Activated gamma-delta T cell treated with anti-CD3 and anti-CD28 coated beads, Interleukin-2, amount 50 U/mL, for 16 hours (primary cell): ENCODE measurements at places on chromosomes 4 and X.

DNA sequence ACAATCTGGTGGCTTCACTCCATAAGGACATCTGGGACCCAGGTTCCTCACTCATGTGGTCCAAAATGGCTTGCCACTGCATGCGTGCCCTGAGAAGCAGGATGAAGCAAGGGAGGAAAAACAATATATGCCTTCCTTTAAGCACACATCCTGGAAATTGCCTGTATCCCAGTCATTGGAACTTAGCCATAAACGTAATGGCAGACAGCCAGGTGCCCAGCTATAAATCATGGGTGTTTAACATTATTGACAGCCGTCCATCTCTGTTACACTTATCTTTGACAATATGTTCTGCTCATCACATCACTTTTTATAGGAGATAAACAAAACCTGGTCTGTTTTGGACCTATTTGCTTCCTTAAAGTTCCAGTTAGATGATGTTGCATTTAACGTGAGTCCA, 181.0 kb downstream of the AASDH start:
- no peak for DNase-seq

DNA sequence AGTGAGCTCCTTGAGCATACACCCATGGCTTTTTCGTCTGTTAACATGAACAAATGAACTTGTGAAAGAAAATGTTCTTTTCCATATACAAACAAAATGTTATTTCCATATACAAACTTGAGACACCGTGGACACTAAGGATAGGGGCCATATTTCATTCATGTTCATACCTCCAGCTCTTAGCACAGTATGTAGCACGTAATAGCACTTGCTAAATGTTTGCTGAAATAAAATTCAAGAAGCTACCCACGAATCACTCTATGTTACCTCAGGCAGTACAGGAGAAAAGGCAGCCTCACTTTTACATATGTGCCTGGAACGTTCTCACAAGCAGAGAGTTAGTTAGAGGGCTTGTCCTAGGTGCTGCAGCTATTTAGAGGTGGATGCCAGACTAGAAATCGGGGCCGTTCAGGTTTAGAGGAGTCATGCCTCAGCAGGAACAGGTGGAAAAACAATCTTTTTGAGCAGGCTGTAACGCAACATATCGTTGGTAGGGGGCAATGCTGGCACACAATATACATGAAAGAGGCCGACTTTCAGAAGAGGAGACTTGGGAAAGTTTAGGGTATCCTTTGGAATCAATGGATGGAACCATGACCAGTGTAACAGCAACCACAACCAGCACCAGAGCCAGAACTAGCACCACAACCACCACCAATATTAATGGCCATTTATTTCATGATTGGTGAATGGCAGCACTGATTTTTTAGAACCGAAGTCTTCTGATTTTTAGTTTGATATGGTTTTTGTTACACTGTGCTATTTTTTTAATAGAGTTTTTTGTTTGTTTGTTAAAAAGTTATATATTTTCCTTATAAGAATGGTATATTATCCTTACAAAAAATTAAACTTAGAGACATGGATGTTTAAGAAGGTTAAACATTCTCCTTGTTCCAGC, 14.8 kb upstream of the PAQR3 start:
- DNase-seq: no peak

DNA sequence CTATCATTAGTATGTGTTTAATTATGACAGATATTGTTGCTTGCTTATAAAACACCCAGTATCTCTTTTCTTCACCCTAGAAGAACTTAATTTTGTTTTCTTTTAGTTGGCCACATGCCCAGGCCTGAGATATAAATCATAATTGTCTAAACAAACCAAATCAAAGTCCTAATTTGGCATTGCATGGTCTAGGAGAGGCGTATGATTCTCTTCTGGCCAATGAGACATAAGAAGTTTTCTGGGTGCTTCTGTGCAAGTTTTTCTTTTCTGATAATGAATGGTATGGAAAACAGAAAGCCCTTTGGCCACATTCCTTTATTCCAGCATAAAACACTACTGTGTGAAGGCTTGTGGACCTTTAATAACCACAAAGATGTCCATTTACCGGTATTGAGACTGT, 192.9 kb upstream of the CTSO start:
- no peak for DNase-seq

- DNase-seq: no peak
Observed at GRCh38 chrX:45697591-45697990, 496.9 kb upstream of the DIPK2B start.

- no peak for DNase-seq
Observed at GRCh38 chrX:112678831-112679230, 907 bp downstream of the LHFPL1 start.

GRCh38 chr4:80462621-80463091, 127.1 kb downstream of the CFAP299 start:
- no peak for DNase-seq

DNA sequence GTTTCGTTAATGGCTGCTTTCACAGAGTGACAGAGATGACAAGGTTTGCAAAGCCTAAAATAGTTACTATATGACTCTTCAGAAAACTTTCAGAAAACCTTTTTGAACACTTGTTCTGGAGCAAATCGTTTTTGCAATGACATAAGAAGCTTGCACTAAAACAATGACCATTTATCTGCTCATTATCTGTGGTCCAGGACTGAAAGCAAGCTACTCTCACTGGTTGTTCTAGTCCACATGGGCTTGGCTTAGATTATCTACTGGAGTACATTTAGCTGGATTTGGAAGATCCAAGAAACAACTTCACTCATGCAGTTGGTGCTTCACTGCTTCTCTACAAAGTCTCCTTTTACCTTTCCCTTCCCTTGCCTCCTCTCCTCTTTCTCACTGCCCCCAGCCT, 1836.4 kb upstream of the AGA start:
- DNase-seq: no peak

- no peak for DNase-seq
Observed at GRCh38 chr4:73692254-73692653, 48.1 kb upstream of the CXCL8 start.

DNA sequence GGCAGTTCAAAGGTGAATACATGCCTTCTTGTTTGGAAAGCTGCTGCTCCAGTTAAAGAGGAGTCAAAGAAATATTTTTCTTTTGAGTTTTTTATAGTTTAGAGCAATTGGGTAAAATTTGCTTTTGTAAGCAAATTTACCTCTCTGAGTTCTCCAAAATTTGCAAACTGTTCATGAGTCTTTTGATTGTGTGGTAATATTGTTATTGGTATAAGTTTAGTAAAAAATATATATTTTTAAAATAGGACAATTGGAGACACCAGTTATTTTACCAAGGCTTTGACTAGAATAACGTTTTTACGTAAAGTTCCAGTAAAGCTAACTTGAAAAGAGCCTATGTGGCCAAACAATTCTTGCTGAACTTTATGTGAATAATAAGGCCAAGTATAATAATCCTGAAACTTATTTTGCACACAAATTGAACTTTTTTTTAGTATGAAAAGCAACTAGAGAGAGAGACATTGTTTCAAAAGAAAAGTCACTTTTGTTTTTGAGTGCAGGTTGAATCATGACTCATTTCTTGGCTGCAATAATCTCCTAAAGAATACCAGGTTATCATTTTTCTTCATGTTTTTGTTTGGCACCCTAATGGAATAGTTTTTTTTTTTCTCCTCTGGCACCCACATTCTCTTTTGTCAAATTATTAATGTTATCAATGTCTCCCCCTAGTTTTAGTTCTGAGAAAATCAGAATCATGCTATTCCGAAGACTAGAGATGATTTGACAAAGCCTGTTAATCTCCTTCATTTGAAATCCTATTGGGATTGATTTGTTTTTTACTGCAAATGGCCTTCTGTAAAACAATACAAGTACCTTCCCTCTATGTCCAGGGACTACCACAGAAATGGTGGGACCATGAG, 57.1 kb downstream of the UGT2B10 start:
- DNase-seq: no peak

DNA sequence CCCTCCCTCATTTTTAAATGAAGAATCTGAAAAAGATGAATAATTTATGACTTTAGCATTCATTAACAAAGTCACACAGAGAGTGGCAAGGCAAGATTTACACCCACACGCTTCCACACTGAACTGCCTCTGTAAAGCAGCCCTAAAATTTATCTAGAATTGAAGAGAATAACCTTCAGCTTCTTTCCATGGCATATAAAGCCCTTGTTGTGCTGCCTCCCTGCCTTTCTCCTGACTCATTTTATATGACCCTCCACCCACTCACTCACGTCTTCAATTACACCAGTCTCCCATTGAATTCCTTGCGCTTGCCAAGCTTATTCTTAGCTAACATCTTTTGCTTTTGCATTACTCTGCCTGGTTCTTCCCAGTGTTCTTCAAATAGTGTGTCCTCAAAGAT, 2649.3 kb downstream of the PCDH7 start:
- DNase-seq: no peak

DNA sequence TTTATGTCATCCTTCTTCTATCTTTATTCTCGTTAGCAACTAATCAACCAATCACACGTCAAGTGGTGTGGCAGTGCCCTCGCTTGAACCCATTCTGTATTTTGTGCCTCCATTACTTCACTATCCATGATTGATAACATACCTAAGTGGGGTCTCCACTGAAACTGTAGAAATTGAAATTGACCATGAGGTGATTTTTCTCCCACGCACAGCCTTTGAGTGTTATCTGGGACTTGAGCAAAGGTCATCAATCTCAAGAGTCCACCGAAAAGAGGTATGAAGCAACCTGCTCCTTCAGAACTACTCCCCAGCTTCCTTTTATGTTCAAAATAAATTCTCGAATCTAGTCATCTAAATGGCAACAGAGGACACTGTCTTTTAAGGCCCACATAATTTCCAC, 111.1 kb downstream of the SCD5 start:
- no peak for DNase-seq

- no peak for DNase-seq
Observed at GRCh38 chrX:151692825-151693224, 2.4 kb upstream of the PRRG3 start.

- DNase-seq: no peak
Observed at GRCh38 chr4:148857239-148857972, 415.2 kb upstream of the NR3C2 start.

DNA sequence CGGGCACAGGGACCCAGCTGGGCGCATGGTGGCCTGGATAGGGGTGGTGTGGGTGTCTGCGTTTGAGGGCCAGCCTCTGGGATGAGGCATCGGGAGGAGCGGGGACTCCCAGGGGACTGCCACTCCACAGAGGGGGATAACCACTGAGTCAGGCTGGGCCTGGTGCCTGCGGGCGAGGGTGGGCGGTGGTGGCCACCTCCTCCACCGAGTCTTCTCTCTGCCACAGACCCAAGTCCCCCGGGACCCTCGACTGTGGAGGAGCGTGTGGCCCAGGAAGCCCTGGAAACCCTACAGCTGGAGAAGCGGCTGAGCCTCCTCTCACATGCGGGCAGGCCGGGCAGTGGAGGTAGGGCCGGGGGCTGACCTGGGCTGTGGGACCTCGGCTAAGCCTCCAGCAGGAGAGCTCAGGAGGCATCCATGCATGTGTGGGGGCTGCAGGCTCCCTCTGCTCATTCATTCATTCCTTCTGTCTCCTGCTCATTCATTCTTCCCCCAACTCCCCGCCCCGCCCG, 26.4 kb downstream of the DOK7 start:
- DNase-seq: no peak

DNA sequence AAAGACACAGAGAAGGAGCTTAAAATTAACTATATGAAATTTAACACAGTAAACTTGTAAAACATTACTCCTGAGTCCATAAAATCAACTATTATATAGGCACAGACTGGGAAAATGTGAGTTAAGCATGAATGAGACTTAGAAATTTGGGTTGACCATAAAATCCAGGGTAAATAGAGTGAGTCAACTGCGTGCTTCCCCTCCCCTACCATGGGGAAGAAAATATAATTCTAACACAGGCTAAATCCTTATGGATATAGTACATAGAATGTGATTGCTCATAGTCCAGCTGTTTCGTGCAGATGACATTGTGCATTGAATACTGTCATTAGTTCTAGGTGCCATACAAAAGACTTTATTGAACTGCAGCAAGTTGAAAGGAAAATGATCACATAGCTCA, 42.2 kb downstream of the KLHL5 start:
- DNase-seq: no peak

GRCh38 chrX:153412746-153413720, 1.8 kb downstream of the ZFP92 start:
- no peak for DNase-seq

GRCh38 chr4:99574530-99575324, at the start of gene MTTP:
MTTP (plus strand) TSS chr4:99574824; CDS start chr4:99574910, 86 bp downstream.
- DNase-seq: no peak

GRCh38 chr4:77145842-77146185, 11.2 kb upstream of the CCNG2 start:
- DNase-seq: no peak

- DNase-seq: no peak
Observed at GRCh38 chr4:98639523-98639922, 18.9 kb downstream of the TSPAN5 start.
